ENCODE measurements at places on chromosomes 13 and 19. TPM values are rescaled to one million over a fixed set of nuclear protein-coding genes. Genes with fewer than 3 reads are reported as not detected.

Gene APC2
- total RNA-seq: 2.0 TPM

Gene SSC5D
- total RNA-seq: 0.46 TPM

Gene SHC2
- 1.3 TPM for total RNA-seq

Gene DENND1C
- total RNA-seq: 0.28 TPM

Gene ATP8B3
- total RNA-seq: 2.9 TPM

Gene ZNF675
- total RNA-seq: 5.6 TPM

Gene ZNF729
- not detected for total RNA-seq

Gene FXYD7
- total RNA-seq: not detected

Gene LRRC63
- not detected for total RNA-seq

Gene KIR2DL4
- not detected for total RNA-seq

All from A549 treated with CpdA at 1 μM for 4 hours (cell line).